Inflammatory macrophage (primary cell): ENCODE measurements at places on chromosomes 13 and 19.
A peak's percentile ranks its signal among the peaks of the same experiment; 100 is the strongest.

GRCh38 chr13:105414639-105415038 is 1120.8 kb downstream of the EFNB2 start:
- DNase-seq = no peak

DNA sequence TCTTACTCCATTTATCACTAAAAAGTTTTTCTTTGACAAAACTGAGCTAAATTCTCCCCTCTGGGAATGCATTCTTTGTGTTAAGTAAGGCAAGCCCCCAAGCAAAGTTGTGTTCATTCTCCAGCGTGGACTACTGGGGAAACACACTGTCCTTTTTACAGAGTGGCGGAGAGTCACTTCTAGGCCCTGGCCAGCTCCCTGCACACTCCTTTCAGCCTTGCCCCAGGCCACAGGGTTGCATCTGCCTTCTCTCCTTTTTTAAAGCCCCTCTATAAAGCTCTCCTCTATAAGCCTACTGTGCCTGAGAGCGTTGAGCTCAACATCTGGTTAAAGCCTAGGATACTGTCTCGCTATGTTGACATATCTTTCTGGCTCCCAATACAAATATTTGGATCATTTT is 803.4 kb downstream of the PCDH17 start:
- DNase-seq = no peak

- DNase-seq = no peak
Observed at GRCh38 chr19:28498404-28498976, 714.5 kb downstream of the UQCRFS1 start.

- peak; percentile 89 for DNase-seq
Observed at GRCh38 chr13:30872685-30873461, 33.2 kb upstream of the MEDAG start.

GRCh38 chr19:9883764-9884163 is 48.6 kb downstream of the PIN1 start:
- DNase-seq = no peak

- no peak for DNase-seq
Observed at GRCh38 chr13:93746589-93746988, 520.0 kb downstream of the GPC6 start.

DNA sequence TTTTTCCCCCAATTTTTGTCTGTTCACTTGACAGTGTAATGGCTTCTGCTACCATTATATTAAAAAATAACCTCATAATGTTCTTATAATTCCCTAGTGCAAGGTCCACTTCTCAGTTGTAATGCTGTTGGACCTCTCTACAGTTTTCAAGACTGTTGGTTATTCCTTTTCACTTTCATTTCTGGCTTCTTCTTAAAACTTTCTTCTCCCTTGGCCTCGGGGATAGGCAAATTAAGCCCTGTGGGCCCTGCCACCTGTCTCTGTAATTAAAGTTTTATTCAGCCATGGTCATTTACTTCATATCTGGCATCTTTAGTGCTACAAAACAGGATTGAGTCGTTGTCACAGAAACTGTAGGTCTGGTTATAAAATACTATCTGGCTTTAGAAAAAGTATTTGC is 313.5 kb downstream of the KLF12 start:
- DNase-seq = no peak

GRCh38 chr13:69595181-69595580 is 512.4 kb upstream of the ATXN8OS start:
- no peak for DNase-seq

DNA sequence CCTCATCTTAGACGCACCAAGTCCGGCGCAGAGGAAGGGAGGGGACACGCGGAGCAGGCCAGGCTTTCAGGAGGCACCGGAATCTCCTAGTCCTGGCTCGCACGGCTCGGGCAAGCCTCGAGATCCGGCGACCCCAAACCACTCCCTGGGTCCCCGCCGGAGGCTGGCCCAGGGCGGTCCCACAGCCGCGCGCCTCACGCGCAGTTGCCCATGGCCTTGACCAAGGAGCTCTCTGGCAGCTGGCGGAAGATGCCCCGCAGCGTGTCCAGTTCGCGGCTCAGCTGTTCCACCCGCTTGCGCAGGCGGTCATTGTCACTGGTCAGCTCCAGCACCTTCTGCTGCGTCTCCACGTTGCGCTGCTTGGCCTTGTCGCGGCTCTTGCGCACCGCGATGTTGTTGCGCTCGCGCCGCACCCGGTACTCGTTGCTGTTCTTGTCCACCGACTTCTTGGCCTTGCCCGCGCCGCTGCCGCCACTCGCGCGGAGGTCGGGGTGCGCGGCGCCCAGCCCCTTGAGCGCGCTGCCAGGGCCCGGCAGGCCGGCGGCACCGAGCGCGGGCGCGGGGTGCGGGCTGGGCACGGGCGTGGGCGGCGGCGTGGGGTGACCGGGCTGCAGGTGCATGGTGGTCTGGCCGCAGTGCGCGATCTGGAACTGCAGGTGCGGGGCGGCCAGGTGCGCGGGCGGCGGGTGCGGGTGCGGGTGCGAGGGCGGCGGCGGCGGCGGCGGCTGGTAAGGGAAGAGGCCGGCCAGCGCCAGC is 1.0 kb downstream of the CEBPA start:
- DNase-seq = peak; percentile 53

DNA sequence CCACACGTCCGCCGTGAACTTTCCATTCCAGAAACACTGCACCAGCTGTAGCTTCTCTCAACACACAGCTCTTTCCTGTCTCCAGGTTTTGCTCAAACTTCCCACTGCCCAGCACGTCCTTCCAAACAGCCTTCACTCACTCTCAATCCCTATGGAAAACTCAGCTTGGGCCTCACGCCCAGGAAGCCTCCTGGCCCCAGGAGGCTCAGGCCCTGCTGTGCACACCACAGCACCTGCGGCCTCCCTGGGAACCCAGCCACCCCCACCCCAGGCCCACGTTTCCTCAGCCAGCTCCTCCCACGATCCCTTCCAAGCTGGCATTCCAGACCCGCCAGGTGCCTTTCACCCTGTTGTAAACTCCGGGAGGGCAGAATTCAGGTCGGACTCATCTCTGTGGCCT is 35.2 kb downstream of the C13orf46 start:
- DNase-seq = no peak

DNA sequence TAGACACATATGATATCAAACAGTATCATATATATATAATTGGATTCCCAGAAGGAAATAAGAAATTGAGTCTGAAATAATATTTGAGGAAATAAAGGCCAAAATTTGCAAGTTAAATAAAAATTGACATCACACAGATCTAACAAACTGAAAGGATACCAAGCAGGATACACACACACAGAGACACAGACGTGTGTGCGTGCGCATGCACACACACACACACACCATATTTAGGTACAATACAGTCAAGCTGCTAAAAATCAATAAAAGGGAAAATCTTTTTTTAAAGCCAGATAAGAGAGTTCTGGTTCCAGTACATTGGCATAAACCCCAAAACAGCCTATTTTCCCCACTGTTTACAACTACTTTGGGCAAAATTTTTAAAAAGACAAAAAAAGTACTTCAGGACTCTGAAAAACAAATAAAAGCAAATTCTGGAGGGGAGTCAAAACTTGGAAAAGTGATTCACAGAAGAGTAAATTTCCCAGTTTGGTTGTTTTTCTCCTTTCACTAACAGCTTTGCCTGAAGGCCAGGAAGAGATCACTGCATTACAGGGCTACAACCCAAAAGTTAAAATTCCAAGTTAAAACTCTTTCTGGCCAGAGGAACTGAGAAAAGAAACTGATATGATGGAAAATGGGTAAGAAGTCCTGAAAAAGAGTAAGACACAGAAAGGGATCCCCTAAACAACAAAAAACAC is 16.2 kb downstream of the MYCBP2 start:
- no peak for DNase-seq

DNA sequence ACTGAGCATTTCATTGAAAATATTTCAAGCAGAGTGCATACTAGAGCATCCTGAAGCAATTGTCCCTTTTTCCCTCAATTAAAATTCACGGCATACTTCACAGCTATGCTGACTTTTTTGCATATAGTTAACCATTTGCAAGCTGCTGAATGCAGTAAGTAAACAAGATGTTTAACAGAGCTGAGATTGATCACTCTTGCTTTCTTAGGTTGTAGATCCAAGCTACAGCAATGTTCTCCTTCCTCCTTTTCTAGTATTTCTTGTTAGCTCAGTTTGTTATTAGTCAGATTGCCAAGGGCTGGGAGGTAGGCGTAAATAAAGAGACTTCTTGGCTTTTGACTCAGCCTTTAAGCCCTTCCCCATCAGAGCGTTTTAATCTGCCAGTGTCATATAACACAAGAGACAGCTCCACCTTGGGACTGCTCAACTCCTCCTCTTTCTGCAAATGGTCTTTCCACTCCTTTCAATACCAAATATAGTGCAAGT is at the start of gene SLITRK6:
Gene SLITRK6 (minus strand): TSS at position 323 of the 486 bp plus-strand sequence. CDS start 2,911 bp downstream, outside the sequence.
- DNase-seq = no peak

DNA sequence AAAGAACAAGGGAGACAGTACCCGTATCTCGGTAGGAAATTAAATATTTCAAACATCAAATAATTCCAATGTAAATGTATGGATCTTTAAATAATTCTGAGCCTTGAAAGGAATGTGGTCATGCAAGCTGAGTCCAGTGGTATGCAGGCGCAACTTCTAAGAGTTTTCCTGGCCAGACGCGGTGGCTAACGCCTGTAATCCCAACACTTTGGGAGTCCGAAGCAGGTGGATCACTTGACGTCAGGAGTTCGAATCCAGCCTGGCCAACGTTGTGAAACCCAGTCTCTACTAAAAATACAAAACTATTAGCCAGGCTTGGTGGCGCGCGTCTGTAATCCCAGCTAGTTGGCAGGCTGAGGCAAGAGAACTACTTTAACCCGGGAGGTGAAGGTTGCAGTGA is 1.1 kb upstream of the ZNF845 start:
- DNase-seq = no peak

- no peak for DNase-seq
Observed at GRCh38 chr13:53324656-53325055, 296.0 kb downstream of the OLFM4 start.

DNA sequence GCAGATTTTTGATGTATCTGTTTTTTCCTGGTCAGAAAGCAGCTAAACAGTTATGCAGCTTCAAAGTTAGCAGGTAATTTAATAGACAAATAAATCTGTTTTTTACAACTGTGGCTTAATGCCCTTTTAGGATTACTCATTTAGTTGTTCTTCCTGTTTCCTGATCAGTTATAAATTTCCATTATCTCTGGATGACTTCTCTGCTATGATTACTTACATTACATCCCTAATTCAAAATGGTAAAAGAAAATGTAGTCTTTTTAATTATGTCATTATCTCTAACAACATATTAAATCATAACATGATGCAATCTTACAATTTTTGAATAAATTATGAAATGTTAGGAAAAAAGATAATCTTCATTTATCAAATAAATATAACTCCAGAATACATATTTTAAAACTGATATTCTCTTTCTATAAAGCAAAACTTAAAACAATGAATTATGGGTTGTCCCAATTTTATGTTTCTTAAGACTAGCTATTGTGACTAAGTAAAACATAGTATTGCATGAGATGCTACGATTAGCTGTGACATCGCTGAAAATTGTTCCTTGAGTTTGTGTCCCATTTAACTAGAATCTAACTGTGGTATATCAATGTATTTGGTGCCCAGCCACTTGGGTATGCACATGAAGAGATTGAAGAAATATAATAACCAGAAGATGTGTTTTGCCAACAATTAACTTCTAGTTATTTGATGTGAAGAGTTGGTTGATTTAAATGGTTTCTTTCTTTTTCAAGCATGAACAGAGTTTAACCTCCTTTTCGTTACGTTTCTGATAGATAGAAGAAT is 605.3 kb upstream of the SPRY2 start:
- DNase-seq = no peak

GRCh38 chr13:76023652-76024051 is 387.5 kb downstream of the LMO7 start:
- no peak for DNase-seq

- no peak for DNase-seq
Observed at GRCh38 chr13:82698383-82698782, 1183.9 kb downstream of the SLITRK1 start.

DNA sequence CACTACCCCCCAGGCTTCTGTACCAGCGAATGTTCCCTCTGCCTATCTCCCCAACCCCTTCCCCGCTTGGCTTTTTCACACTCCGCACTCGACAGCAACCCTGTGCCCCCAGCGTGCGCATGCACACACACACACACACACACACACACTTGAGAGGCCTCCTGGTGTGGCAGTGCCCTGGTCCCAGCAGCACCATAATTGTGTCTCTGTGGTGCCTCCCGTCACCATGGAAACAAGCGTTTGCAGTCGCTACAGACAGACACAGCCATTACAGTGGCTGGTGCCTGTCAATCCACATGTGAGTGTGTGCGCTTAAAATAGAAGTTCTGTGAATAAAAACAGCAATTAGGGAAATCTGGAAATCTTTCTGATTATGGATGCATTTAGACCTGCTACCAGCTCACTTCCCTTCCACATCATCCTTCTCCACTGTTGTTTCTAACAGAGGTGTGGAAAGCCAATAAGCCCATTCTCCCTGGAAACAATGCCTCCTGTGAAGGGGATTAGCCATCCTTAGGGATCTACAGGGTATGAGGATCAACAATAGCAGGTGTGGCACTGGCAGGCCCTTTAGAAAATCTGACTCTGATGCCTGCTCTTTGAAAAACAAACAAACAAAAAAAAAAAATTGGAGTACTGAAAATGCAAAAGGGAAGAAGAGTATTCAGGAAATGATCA is 146.3 kb downstream of the DCLK1 start:
- DNase-seq = no peak

DNA sequence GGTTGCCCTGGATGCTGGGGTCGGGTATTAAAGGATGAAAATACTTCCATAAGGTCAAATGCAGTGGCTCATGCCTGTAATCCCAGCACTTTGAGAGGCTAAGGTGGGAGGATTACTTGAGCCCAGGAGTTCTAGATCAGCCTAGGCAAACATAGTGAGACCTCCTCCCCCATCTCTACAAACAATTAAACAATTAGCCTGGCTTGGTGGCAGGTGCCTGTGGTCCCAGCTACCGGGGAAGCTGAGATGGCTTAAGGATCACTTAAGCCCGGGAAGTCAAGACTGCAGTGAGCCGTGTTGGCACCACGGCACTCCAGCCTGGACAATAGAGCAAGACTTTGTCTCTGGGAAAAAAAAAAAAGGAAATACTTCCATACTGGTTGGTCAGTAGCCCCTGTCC is 1.5 kb downstream of the KLK11 start:
- no peak for DNase-seq

- no peak for DNase-seq
Observed at GRCh38 chr19:6837525-6837924, 49.9 kb upstream of the ADGRE1 start.

DNA sequence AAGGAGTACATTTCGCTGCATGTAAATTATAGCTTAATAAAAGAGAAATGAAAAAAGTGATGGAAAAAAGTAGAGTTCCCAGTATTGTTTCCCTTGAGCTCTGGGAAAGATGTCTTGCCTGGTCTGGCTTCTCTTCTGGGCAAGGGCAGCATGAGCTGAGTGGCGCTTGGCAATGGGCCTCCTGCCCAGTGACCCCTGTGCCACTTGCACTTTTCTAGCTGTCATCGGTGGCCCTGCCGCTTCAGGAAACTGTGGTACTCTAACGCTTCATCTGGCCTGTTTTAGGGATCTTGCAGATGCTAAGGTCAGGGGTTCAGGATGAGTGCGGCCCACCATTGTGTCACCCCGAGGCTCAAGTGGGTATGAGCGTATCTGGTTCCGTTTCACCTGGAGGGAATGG is 161.4 kb downstream of the MTUS2 start:
- no peak for DNase-seq
